ENCODE measurements at places on chromosomes 13 and 19.

DNA sequence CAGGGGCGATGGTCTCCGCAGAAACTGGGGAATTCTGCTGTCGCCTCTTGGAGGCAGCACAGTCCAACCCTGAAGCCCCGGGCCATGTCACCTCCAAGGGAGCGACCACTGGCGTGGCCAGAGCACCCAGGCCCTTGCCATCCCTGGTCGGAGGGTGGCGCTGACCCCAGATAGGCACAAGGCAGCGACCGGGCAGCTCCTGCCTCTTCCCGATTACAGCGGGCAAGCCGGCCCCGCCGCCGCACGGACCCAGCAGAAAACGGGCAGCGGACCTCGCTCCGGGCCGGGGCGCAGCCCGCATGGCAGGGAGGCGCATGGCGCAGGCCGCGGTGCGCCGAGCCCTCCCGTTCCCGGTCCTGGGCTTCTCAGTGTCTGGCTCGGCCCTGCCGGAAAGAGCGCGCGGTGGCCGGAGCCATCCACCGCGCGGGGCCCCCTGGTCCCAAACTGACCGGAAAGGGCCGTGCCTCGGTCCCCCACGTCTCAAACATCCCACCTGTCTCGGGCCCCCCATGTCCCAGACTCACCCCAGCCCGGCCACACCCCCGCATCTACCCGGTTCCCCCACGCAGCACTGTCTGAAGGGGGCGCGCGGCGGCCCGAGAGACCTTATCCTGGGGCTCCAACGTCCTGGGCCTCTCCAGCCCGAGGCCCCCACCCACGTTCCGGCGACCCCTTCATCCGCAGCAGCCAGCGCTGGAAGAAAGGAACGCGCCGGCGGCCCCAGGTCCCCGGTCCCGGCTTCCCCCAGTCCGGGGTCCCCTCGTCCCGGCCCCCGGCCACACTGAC lies 727 bp downstream of the CERS1 start:
- no peak for DNase-seq

DNA sequence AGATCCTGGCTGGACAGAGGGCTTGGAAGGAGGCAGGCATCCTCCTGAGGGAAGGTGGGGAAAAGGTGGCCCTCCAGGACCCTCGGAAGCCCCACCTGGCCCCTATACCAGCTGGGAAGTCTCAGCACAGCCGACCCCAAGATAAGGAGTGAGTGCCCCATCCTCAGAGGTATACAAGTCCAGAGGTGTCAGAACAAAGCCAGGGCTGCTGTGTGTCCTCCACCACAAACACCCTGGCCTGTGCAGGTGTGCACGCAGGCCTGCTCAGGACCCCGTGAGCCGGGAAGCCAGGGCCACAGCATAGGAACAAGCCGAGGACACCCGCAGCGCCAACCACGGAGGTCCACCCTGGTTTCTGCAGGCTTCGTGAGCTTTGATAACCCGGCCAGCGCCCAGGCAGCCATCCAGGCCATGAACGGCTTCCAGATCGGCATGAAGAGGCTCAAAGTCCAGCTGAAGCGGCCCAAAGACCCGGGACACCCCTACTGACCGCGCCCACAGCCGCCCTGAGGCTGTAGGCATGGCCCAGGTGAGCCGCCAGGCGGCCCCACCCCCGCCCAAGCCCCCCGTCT lies 68.6 kb downstream of the CELF5 start:
- no peak for DNase-seq

DNA sequence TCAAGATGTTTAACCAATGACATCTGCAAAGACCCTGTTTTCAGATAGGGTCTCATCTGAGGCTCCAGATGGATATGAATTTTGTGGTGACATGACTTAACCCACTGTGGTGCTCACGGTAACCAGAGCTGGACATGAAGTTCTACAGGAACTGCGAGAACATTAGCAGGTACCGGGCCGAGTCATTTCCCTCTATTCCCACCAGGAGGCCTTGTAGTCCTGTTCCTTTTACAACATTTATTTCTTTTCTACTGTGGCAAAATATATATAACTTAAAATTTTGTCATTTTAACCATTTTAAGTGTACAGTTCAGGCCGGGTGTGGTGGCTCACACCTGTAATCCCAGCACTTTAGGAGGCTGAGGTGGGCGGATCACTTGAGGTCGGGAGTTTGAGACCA lies 7.6 kb upstream of the TSPAN16 start:
- no peak for DNase-seq

GRCh38 chr13:110713981-110714796 lies 689 bp downstream of the ING1 start:
- DNase-seq: peak; percentile 44

GRCh38 chr19:39602224-39602623 lies at the start of gene LGALS13:
Gene LGALS13, plus strand, starts transcription at chr19:39602524. Its CDS starts 45 bp downstream, at chr19:39602569.
- DNase-seq: no peak

GRCh38 chr19:35483089-35483488 lies 7.2 kb downstream of the KRTDAP start:
- no peak for DNase-seq

- no peak for DNase-seq
Measured at GRCh38 chr19:43372462-43372861, 19.0 kb downstream of the CD177 start.

DNA sequence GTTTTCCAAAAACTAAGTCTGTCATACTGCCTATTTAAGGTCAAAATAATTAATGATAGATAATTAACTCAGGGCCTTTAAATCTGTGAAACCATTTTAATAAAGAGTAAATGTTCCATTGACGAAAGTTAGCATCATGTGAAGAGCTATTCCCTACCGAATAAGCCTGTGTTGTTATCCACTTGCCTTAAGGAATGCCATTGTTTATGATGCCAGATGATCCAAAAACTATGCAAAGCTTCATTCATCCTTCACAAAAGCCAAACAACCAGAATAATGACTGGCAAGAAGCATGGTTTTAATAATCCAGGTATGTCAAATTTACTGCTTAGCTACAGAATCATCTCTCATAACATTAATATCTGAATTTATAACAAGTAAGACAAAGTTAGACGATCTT lies 6.5 kb upstream of the GPC6 start:
- no peak for DNase-seq

DNA sequence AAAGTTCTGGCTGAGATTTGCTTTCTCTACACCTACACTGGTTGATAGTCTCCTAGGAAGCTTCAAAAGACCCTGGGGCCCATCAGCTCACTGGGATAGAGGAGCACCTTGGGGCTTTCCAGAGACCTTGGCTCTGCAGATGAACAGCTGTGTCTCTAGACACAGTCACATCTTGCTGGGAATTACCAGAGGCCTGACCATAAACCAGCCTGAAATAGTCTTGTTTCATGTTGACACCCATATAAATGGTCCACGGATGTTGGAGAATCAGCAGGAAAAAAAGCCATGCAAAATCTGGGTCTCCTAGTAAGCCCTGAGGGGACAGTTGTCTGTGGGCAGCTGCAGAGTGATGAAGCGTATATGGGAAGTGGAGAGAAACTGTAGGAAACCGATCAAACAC lies 207.6 kb downstream of the DNAJC15 start:
- no peak for DNase-seq
